ENCODE measurements at places on chromosomes 1 and 21. TPM values are rescaled to one million over a fixed set of nuclear protein-coding genes. Genes with fewer than 3 reads are reported as not detected.
A peak's percentile ranks its signal among the peaks of the same experiment; 100 is the strongest.

DNA sequence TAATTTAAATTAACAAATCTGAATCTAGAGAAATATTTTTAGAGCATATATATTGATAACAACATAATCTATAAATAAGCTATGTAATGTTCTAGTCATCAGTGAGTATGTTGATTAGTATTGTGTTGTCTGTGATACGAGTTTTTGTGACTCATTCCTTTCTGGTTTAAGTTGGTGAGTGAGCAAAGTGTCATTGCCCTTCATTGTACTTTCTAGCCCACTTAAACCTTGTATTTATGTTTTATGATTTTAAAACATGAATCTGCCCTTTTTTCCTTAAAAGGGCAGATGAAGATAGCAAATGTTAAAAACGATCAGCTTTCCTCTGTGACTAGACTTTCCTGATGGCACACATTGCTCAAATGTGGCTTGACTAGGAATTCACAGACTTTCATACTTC lies 38.5 kb downstream of the MACO1 start:
- no peak for DNase-seq

DNA sequence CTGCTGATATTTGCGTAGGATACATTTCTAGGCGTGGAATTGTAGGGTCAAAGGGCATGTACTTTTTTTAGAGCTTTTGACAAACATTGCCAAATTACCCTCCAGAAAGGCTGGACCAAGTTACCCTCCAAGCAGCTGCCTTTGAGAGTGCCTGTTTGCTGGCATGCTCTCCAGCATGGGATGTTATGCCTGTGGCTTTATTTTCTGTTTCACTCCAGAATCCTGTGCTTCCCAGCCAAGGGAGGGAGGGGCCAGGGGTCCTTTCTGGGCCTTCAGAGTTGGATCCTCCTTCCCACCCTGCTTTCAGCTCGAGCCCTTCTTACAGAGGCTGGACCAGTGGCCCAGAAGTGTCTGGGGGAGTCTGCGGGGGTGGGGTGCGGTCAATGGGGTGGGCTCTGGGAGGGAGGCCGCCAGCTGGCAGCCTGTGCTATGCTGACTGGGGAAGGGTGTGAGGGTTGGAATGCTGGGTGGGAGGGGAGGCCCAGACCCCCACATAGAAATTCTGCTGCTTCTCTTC lies 81.2 kb downstream of the EPHB2 start:
- no peak for DNase-seq

DNA sequence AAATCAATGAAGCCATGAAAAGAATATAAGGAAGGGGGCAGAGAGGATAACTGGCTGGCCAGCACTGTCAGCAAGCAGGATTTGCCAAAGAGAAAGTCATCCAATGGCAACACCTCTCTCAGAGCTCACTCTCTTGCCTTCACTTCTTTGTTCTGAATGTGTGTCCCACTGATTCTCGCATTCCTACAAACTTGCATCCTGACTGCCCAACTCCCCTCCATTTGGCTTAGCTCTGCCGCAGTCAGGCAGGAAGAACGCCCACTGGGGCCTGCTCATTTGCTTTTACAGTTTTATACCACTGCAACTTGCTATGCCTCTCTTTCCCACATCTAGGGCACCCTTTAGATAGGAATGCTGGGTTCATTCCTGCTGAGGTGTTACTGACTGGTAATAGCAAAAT lies 364.2 kb upstream of the ST6GALNAC5 start:
- DNase-seq, result no peak

DNA sequence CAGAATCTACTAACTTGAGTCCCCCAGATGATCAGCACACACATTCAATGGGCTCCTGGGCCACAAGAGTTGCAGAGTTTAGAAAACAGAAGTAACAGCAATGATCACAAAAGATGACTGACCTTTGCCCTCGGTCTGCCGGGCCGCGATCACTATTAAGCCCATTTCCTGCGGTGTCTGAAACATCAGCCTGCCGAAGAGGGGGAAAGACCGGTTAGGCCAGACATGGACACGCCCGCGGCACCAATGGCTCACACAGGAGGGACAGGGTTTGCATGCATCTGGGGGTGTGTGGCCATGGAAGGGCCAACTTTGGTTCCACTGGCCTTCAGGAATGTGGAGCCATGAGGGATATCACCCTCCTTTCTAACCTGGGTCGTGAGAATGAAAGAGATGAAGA lies 68.2 kb downstream of the SIM2 start:
- DNase-seq, result no peak

- no peak for DNase-seq
Observed at GRCh38 chr1:17392199-17392740, 20.3 kb downstream of the PADI6 start.

GRCh38 chr1:87045761-87046304 lies 131.4 kb downstream of the HS2ST1 start:
- DNase-seq, result peak; percentile 64

The HTR6 gene
- not detected for total RNA-seq

DNA sequence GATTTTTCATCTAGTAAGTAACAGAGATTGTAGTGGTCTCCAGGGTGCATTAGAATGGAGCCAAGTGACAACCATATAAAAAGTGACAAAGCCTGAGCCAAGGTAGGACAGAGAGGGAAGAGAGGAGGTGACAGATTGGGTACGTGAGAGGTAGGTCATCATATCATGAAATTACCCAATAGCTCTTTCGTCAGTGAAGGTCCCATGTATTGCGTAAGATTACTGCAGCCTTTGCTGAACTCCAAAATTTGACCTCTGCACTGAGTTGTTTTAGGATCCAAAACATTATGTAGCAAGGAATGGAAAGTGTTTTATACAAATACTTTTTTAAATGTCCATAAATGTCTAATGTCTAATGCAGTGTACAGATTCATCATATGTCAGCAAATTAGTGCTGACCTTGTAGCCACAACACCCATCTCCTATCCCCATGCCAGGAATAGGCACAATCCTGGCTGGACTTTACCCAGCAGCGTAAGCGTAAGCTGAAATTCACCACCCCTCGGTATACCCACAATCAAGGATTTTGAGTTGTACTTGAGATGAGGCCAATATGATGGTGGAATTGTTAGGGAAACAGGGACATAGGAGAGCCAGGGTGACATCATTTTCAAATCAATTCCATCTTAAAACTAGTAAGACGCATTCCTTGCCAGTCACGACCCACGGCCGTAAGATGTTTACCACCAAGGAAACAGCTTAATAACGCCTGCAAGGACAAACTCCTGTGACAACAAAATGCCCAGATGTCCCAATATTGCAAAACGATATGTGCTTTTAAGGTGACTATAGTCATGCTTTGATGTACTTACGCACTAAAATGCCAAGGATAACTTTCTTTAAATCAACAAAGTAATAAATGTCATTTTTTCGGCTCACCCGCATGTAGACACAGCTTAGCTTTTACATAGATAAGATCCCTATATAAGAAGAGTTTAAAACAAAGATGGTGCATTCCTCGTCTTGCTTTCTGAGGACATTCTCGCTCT lies 38.1 kb upstream of the GREM2 start:
- no peak for DNase-seq

The ARHGEF16 gene
- not detected for total RNA-seq
